Smooth muscle cell of trachea (primary cell): ENCODE measurements at places on chromosomes 4 and X. TPM values are rescaled to one million over a fixed set of nuclear protein-coding genes. Genes with fewer than 3 reads are reported as not detected.

Gene PCSK1N
- total RNA-seq, result 0.33 TPM in 1 of 2 replicates, not detected in the other

Gene PWWP3B
- total RNA-seq, result 0.15 and 0.17 TPM in 2 replicates

Gene DOK7
- total RNA-seq, result 0.17 TPM in 1 of 2 replicates, not detected in the other

Gene SLC9B1
- 1.6 and 1.7 TPM in 2 replicates for total RNA-seq

Gene LEF1
- total RNA-seq, result 0.33 TPM in 1 of 2 replicates, not detected in the other
